ENCODE measurements at places on chromosomes 4 and X. TPM values are rescaled to one million over a fixed set of nuclear protein-coding genes. Genes with fewer than 3 reads are reported as not detected.

GRCh38 chrX:13750204-13750603 is 15.7 kb downstream of the OFD1 start:
- no peak for DNase-seq

Gene RHOXF2
- not detected for total RNA-seq

Gene GPR34
- total RNA-seq = 18.0 TPM

- peak; percentile 22 for DNase-seq
Observed at GRCh38 chrX:43741843-43742573, 85.9 kb downstream of the MAOA start.

GRCh38 chr4:7719354-7720174 is 220.1 kb downstream of the AFAP1 start:
- DNase-seq = no peak

DNA sequence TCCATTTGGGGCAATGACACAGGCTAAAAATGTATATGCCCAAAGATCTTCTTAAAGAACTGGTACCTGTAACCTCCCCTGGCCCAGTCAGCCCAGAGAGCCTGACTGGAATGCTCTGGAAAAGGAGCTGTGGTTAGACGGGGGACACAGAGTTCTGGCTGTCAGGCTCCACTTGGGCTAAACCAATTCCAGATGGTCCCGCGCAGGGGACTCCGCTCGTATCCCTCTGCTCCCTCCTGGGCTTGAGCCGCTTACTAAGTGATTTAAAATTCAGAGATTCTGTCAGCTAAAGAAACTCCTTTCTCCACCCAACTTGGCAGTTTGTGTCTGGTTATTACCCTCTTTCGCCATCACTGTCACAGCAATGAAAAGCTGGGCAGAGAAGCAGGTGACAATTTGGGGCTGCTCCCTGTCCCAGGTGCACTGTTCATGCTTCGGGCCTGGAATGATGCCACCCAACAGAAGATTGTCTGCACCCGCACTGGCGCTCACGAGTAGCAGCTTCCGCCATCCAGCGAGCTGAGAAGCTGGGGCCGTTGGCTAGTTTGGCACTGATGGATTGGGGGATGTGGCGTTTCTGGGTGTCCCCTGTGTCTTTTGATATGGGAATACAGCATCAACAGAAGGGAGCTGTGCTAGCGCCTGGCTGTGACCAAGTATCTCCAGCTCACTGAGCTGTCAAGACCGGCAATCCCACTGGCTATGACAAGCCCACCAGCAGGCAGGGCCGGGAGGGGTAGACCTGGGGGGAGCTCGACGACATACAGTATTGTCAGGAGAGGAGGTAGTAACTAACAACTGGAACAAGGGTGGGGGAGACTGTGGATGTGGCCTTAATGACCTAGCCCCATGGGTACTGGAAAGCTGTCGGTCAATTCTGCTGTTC is 6.7 kb upstream of the IRAK1 start:
- no peak for DNase-seq

DNA sequence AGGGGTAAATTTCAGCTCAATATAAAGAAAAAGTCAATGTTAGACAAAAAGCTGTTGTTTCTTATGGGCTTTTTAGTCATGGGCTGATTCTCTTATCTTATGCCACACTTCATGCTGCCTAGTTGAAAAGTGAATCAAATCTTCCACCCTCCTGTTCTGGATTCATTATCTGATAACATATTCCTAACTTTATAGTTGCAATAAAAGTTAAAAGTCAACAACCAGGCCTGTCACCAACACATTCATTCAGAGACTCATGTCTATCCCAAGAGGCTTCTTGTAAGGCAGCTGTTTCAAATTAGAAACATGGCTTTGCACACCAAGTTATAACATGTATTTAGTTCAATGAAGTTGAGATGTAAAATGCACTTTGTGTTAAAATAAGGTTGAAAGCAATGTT is 243.8 kb downstream of the ADAMTS3 start:
- DNase-seq = no peak

GRCh38 chr4:108141213-108141950 is 27.4 kb downstream of the LEF1 start:
- no peak for DNase-seq

Gene MID1IP1
- total RNA-seq = 21.7 TPM

DNA sequence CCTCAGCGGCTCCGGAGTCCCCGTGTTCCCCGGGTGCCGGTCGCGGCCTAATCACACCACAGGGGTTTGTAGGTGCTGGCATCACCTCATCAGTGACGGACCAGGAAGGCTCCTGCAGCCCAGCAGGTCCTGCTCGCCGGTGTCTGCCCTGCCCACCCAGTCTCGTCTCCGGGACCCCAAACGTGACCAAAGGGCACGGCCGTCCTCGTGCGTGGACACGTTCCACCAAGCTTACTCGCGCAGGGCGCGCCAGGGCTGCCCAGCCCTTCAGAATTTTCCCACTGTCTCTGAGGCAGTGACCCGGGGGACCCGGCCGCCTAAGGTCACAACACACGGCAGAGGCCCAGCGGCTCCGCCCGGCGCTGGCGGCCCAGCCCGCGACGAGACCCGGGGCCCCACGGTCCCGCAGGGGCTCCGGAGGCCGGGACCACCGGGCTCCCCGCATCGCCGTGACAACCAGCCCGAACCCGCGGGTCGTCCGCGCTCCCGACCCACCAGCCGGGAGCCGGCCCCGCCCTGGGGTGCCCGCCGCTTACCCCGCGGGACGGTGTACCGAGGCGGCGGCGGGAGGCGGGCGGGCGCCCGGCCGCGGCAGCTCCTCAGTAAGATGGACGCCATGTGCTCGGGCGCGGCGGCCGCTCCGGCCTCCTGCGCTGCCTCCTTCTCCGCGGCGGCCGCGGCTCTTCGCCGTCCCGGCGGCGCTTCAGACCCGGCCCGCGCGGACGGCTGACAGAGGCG is 454 bp downstream of the LETM1 start:
- no peak for DNase-seq

GRCh38 chrX:23317799-23318724 is 16.6 kb upstream of the PTCHD1 start:
- DNase-seq = no peak
